ENCODE measurements at places on chromosomes 1 and 21. TPM values are rescaled to one million over a fixed set of nuclear protein-coding genes. Genes with fewer than 3 reads are reported as not detected.

DNA sequence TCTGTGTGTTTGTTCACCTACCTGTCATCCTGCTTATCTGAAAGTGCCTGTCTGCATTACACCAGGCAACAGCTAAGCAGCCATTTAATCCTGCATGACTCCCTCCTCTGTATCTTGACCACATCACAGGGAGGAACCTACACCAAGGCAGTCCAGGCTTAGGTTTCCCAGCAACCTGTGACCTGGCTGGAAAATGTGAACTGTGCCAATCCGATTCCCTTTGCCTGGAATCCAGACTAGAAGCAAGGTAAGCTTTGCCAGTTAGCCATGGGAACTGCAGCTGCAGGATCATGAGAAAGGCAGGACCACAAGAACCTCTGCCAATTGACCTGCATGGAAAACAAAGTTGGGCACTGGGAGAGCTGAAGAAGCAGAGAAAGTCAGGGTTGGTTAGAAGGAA lies 6.3 kb upstream of the ATP1B1 start:
- DNase-seq, result no peak

DNA sequence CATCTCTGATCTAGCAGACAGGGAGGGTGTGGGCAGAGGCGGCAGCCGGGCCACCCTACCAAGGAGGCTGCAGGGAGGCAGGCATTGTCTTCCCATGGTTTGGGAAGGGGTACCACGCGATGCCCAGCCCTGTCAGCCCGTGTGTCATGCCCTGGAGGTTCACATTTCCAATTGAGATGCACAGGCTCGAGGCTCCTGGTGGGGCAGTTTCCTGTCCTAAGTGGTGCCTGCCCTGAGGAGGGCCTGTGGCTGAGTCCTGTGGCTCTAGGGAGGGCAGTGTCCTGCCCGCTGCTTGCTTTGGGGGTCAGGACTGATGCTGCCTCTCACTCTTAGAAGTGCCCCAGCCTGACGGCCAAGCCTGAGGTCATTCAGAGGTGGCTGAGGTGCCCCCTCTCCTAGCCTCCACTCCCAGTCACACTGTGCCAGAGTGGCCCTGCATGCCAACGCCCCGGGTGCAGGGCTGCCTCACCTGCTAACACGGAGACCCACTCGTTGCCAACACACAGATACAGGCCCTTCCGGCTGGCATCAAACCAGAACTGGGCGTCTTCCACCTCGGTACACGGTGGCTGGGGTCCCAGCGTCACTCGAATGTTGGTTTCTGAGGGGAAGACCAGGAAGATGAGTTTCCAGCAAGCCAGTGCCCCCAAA lies 11.9 kb downstream of the KRTAP10-1 start:
- no peak for DNase-seq

DNA sequence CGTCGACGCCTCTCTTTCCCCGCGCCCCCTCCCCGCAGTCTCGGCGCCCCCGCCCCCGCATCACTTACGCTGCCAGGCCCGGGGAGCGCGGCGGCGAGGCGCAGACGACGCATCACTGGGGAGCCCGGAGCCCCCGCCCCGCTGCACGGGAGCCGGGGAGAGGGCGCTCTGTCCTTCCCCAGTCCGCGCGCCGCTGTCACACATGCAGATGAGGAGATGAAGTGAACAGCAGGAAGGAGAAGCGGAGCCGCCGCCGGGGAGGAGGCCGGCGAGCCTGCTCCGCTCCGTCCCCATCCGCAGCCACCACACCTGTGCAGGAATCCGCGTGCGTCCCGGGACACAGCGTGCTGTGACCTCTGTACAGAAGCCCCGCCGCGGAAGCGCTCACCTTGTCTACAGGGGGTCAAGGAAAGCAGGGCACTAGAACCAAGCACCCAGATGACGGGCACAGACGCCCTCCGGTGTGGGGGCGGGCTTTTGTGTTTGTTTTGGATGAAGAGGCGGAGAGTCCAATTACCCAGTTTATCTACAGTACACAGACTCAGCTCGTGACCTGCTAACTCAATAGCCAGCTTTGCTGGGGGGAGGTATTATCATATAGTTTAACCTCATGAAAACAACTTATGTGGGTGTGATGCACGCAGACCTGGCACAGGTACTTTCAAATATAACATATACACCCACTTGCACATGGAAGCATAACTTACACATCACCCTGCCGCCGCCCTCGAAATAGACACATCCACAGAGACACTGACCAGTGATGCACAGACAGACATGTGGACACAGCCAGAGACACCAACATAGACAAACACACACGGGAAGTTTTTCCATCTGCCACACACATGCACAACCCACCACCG lies 12.4 kb downstream of the KLHDC8A start:
- no peak for DNase-seq

Gene ATF3
- polyA plus RNA-seq, result 33.9 TPM

All from right renal pelvis (tissue), 4 donors.